ENCODE measurements at places on chromosomes 11 and 22.

- no peak for DNase-seq
Measured at GRCh38 chr22:36613958-36614357, 85.0 kb upstream of the EIF3D start.

DNA sequence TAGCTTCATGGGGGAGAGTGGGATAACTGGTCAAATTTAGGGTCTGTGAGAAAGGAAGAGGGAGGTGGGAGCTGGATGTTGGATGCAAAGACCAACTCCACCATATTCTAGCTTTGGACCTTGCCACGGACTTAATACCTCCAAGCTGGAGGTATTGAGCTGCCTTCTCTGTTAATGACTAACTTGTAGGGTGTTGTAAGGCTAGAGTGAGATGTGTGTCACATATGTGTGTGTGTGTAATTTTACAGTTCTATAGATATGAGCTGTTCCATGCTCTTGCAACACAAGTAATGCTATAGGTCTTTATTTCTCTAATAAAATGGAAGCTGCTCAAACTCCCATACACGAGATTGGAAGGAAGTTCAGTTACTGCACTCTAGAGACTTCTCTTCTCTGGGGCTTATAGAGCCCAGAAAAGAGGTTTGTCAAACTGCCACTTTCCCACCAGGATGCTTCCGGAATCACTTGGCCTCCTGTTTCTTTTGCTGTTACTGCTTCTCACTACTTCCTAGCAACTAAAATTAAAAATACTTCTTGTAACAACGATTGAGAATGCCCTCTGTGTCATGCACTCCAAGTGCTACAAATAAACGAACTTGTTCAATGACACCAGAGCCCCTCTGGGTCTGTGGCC is 16.0 kb upstream of the FJX1 start:
- no peak for DNase-seq

- no peak for DNase-seq
Measured at GRCh38 chr11:114604179-114604813, 8.7 kb upstream of the NXPE4 start.

DNA sequence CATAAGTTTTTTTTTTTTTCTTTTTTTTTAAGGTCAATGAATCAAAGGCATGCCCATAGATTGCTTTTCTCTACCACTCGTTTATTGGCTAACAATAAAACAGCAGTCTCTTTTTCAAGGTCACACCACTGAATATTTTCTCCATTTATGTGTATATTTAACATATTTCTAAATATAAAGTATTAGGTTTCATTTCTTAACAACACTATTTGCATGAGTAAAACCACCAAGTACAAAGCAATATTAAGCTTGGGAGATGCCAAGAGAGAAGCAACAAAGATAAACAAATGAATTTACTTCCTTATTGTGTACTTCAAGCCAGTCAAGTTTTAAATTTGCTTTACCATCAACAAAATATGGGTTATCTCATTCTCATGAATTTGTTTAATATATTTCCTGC is 708.9 kb upstream of the CCDC179 start:
- no peak for DNase-seq

- no peak for DNase-seq
Measured at GRCh38 chr22:19509191-19509590, 15.0 kb downstream of the CLDN5 start.

DNA sequence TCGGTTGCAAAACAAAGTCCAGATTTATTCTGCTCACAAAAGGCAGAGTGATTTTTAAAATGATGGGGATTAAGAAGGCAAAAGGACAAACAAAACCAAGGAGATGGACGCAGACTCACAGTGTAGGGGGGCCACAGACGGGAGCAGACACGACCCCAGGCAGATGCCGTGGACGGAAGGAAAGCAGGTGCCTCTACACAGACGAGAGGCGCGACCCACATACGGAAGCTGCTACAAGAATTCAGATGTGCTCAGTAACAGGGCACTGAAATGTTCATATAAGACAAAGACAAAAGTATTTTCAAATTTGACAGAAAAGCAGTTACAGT is 148.9 kb downstream of the BRD1 start:
- DNase-seq: no peak

- DNase-seq: no peak
Measured at GRCh38 chr11:110907629-110908028, 195.4 kb upstream of the ARHGAP20 start.

DNA sequence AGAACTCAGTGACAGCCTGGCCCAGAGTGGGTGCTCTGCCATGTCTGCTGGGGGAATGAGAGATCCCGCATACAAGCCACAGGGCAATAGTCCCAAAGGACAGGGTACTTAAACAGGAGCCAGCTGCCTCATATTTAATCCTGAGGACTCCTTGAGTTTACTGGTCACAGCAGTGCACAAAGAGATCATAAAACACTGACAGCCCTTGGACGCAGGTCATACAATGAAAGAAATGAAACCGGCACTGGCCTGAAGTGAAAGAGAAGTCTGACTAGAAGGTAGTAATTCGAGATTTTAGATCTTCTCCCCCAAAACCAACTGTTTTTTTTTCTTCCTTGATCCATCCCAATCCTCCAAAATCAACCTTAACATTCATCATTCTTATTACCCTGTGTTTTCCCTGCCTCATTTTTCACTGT is 299.8 kb upstream of the SYN3 start:
- no peak for DNase-seq

Data from stimulated activated CD4-positive, alpha-beta T cell treated with anti-CD3 and anti-CD28 coated beads, Interleukin-1b, Interleukin-23, amount 100 ng/mL, for 4 hours (primary cell).